ENCODE measurements at places on chromosomes 5 and 9.

GRCh38 chr9:88716596-88717290 is 181.8 kb downstream of the NXNL2 start:
- no peak overlapping the region for H3K4me3 ChIP-seq
- peaks cover 4% of the 10 kb centered on the region for H3K4me1 ChIP-seq
- H3K27ac ChIP-seq, result no peak overlapping the region

- H3K4me1 ChIP-seq, result peaks cover 52% of the 10 kb centered on the region
- no peaks in the 10 kb centered on the region for H3K27me3 ChIP-seq
- H3K4me3 ChIP-seq, result no peak overlapping the region
- no peak for DNase-seq
Observed at GRCh38 chr9:125843646-125844045, 96.5 kb downstream of the PBX3 start.

GRCh38 chr9:131031005-131031641 is 22.1 kb downstream of the LAMC3 start:
- H3K27ac ChIP-seq, result no peak overlapping the region
- H3K4me1 ChIP-seq, result peaks cover 3% of the 10 kb centered on the region
- H3K4me3 ChIP-seq, result no peak overlapping the region
- peaks cover 3% of the 10 kb centered on the region for H3K27me3 ChIP-seq

DNA sequence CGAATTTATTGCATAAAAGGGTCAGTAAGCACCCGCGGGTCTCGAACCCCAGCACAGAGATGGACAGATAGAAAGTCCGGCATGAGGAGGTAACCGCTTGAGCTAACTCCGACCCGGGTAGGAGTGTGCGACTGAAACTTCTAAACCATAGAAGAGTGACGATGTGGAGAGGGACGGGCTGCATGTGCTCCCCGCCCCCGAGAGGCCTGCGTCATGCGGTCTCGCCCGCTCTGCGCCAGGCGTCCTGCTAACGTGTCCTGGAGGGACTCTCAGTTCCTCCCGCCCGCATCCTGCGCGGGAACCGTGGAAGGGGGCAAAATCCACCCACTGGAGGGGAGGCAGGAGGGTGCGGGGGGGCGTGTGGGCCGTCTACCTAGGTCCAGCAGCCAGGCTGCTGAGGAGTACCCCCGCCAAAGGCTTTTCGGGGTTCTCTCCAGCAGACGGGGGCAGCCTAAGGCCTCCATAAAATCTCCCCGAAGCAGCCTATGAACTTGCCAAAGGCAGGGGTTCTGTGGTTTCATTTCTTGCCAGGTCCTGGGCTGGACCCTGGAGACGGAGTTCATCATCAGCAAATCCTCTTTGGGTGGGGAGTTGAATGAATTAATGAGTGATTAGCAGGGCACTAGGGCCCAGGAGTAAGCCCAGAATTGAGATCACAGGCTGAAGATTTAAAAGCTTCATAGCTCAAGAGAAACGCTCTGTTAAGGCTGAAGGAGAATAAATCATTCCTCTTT is 51.9 kb downstream of the TGFBI start:
- no peaks in the 10 kb centered on the region for H3K4me1 ChIP-seq
- H3K4me3 ChIP-seq, result no peak overlapping the region
- DNase-seq, result no peak
- H3K36me3 ChIP-seq, result no peaks in the 10 kb centered on the region
- peaks cover 16% of the 10 kb centered on the region for H3K27me3 ChIP-seq

DNA sequence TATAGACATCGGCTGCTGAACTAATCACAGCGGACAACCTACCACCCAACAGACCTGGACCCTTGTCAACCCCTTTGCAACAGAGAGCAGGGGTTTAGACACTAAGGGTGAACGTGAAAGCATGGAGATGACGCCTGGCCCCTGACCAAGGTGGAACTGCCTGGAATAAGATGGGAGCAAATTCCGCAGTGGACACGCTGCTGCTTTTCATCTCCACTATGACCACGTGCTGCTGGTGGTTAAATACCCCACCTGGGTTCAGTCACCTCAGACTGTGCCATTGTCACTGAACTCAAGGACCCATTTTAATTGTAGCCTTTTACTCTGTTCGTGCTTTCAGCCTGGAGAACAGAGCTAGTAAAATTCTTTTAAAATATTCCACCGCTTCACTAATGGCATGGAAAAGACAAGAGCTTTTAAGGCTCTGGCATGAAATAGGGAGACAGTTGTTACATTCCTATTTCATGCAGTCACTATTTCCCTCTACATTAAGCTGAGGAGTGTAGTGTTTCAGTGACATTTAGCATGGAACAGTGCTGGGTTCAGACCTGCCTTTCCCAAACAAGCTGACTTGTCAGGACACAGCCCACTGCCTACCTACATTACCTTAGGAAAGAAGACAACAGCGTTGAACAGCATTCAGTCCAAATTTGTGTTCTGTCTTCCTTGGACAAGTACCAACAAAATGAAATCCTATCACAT is 96.8 kb downstream of the ANKRD18B start:
- no peak overlapping the region for H3K4me3 ChIP-seq
- no peak for DNase-seq

DNA sequence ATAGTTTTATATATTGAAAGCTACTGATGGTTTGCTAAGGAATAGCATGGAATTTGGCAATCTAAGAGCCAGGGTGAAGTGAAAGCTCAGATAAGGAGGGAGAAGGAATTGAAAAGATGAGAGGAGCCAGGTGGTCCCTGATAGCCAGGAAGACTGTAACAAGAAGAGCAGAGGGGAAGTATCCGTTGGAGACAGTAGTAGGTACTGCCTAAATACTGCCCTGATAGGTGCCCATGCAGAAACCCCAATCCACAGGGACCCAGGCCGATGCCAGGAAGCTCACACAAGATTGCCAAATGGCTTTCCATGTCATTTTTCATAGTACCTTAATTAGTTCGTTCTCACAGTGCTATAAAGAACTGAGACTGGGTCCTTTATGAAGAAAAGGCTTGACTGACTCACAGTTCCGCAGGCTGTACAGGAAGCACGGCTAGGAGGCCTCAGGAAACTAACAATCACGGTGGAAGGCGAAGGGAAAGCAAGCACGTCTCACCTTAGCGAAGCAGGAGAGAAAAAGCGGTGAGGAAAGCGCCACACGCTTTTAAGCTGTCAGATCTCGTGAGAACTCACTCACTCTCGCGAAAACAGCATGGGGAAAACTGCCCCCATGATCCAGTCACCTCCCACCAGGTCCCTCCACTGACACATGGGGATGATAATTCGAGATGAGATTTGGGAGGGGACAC is 13.0 kb downstream of the ACTL7B start:
- H3K27me3 ChIP-seq, result no peaks in the 10 kb centered on the region
- H3K4me1 ChIP-seq, result no peaks in the 10 kb centered on the region
- DNase-seq, result no peak
- H3K27ac ChIP-seq, result no peak overlapping the region

- no peaks in the 10 kb centered on the region for H3K27me3 ChIP-seq
- H3K4me1 ChIP-seq, result peaks cover 28% of the 10 kb centered on the region
- H3K36me3 ChIP-seq, result no peaks in the 10 kb centered on the region
Observed at GRCh38 chr9:105297442-105298075, 53.1 kb downstream of the SLC44A1 start.

DNA sequence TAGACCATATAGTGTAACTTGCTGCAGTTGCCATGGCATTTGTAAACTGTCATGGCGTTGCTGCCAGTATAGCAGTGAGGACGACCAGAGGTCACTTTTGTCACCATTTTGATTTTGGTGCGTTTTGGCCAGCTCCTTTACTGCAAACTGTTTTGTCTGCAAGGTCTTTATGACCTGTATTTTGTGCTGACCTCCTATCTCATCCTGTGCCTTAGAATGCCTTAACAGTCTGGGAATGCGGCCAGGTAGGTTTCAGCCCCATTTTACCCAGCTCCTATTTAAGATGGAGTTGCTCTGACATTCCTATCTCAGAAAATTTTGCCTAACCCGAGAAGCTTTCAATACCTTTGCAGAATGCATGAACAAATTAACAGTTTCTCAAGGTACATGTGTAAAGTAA is 914.4 kb upstream of the ACO1 start:
- DNase-seq, result no peak
- no peak overlapping the region for H3K27ac ChIP-seq
- H3K4me3 ChIP-seq, result no peak overlapping the region
- H3K36me3 ChIP-seq, result no peaks in the 10 kb centered on the region

GRCh38 chr9:37471942-37472684 is 6.9 kb upstream of the ZBTB5 start:
- H3K27ac ChIP-seq, result peak overlapping the region; percentile 90
- no peak for DNase-seq
- peaks cover 4% of the 10 kb centered on the region for H3K27me3 ChIP-seq
- H3K36me3 ChIP-seq, result no peaks in the 10 kb centered on the region

DNA sequence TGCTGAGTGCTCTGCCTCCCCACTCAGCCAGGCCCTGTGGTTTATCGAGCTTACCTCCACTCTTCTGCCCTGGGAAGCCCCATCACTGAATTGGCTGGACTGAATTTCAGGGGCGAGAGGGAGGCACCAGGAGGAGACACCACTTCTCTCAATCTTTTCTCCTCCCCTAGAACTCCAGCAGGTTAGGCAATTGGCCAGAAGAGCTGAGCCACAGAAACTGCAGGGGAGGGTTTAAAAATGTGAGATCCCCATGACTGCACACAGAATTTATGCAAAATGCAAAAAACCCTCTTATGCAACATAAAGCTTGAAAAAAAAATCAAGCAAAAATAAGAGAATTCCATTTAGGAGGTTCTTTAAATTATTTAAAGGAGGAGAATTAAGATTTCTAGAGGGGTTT is 29.9 kb downstream of the TUT7 start:
- no peaks in the 10 kb centered on the region for H3K4me1 ChIP-seq
- no peak overlapping the region for H3K27ac ChIP-seq
- no peak for DNase-seq
- H3K4me3 ChIP-seq, result no peak overlapping the region
- peaks cover 11% of the 10 kb centered on the region for H3K36me3 ChIP-seq

DNA sequence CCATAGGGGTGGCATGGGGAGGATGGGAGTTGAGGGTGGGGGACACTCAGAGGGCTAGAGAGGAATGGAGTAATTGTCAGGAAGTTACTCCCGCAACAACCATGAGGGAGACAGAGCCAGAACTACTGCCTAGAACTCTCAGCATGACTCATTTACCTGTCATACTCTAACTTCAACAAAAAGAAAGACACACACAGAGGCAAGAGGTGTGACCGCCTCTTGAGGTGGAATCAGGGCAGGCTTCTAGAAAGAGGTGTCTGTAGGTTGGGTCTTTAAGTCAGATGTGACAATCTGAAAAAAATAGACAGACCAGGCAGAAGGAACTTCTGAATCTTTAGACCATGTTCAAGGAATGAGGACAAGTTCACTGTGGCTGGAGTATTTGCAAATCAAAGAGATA is 73.4 kb downstream of the GABBR2 start:
- H3K27me3 ChIP-seq, result peaks cover 8% of the 10 kb centered on the region
- H3K27ac ChIP-seq, result no peak overlapping the region
- H3K4me3 ChIP-seq, result no peak overlapping the region
- no peaks in the 10 kb centered on the region for H3K36me3 ChIP-seq

GRCh38 chr5:141095263-141095641 is 837 bp downstream of the PCDHB2 start:
- peaks cover 52% of the 10 kb centered on the region for H3K36me3 ChIP-seq
- no peak for DNase-seq
- peak overlapping the region; percentile 99 for H3K27ac ChIP-seq
- peak overlapping the region; percentile 93 for H3K4me3 ChIP-seq

DNA sequence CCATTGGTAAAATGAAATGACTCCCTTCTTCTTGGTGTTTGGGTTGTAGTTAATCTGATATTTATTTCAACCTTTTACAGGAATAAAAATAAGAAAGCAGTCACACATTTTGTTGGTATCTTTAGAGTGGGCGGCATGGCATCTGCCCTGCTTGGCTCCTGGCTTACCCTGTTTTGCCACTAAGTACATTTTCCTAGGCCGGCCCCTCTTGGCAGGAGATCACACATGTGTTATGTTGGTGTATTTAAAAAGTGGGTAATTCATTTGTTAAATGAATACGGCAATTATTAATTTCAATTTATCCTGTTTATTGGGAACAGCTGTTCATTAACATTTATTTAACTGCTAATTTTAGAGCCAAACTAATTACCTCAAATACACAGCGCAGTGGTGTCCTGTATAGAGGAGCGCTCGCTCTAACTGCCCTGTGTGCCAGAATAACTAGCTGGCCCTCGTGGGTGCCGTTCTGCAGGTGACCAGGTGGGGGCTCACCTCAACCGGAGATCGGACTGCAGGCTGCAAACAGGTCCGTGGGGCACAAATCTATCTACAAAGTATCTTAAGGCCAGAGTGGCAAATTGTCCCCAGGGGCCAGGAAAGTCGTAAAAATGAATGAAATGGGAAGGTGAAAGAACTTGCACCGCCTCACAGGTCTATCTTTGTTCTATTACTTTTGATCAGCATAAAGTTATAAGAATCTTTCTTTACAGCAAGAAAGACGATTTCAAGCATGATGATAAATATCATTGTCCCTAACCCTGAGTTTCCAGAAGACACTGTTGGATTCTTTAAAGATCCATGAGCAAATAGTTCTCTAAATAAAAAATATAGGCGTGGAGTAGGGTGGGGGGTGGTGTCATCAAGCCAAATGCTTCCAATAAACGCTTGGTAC is 26.2 kb upstream of the GPR151 start:
- DNase-seq, result peak; percentile 81
- H3K27ac ChIP-seq, result no peak overlapping the region
- H3K36me3 ChIP-seq, result no peaks in the 10 kb centered on the region
- H3K4me1 ChIP-seq, result peaks cover 10% of the 10 kb centered on the region
- no peak overlapping the region for H3K4me3 ChIP-seq
- H3K27me3 ChIP-seq, result peaks cover 4% of the 10 kb centered on the region

GRCh38 chr9:86718388-86719049 is 228.8 kb downstream of the GAS1 start:
- no peaks in the 10 kb centered on the region for H3K27me3 ChIP-seq
- DNase-seq, result no peak
- peak overlapping the region; percentile 17 for H3K27ac ChIP-seq
- H3K4me1 ChIP-seq, result peaks cover 4% of the 10 kb centered on the region

GRCh38 chr5:41832430-41832829 is 37.8 kb downstream of the OXCT1 start:
- no peak for DNase-seq
- H3K4me1 ChIP-seq, result peaks cover 12% of the 10 kb centered on the region
- H3K27ac ChIP-seq, result no peak overlapping the region
- peaks cover 32% of the 10 kb centered on the region for H3K36me3 ChIP-seq

- H3K4me3 ChIP-seq, result no peak overlapping the region
- DNase-seq, result no peak
- no peak overlapping the region for H3K27ac ChIP-seq
- H3K36me3 ChIP-seq, result no peaks in the 10 kb centered on the region
- peaks cover 28% of the 10 kb centered on the region for H3K4me1 ChIP-seq
Observed at GRCh38 chr9:136527131-136527530, 18.7 kb downstream of the NOTCH1 start.

DNA sequence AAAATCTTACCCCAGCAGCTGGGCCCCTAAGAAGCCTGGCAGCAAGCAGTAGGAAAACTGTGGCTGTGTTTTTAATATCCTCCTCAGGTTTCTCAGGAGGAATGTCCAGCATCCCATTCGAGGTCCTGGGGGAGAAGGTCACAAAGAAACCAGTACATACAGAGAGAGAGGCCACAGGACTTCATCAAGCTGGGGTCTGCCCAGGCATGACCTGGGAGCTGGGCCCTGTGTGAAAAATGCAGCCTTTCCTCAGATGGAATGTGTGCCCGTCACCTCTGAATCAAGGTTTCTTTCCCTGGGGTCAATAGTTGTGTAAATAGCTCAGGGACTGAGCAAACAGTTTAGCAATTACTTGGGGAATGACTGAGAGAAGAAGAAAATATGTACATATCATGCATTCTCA is 33.9 kb upstream of the RAD23B start:
- H3K36me3 ChIP-seq, result no peaks in the 10 kb centered on the region
- no peak for DNase-seq
- peaks cover 11% of the 10 kb centered on the region for H3K4me1 ChIP-seq
- H3K4me3 ChIP-seq, result no peak overlapping the region
- H3K27ac ChIP-seq, result peak overlapping the region; percentile 19

- H3K27me3 ChIP-seq, result no peaks in the 10 kb centered on the region
- no peak overlapping the region for H3K27ac ChIP-seq
- H3K36me3 ChIP-seq, result no peaks in the 10 kb centered on the region
- no peak for DNase-seq
- no peaks in the 10 kb centered on the region for H3K4me1 ChIP-seq
Observed at GRCh38 chr5:28855626-28856025, 1817.2 kb upstream of the CDH9 start.
